ENCODE measurements at places on chromosomes 3 and 15.

GRCh38 chr3:191721390-191721861, 260.5 kb downstream of the PYDC2 start:
- DNase-seq, result no peak

DNA sequence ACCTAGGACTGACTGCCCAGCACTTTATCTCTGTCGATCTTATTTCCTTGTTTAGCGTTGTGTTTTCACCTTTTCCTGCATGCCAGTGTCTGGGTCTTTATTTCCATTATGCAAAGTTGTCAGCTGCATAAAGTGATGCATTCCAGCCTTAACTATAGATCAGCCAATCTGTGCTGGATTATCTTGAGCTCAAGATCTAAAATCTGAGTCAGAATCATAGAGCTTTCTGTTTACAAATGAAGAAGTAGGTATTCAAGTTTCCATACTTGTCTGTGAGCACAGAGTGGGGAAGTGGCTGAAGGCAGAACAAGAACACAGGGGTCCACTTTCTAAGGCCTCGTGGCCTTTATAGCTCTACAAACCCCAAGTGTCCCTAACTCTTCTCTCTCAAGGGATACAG, 82.4 kb upstream of the PLCL2 start:
- DNase-seq, result no peak

DNA sequence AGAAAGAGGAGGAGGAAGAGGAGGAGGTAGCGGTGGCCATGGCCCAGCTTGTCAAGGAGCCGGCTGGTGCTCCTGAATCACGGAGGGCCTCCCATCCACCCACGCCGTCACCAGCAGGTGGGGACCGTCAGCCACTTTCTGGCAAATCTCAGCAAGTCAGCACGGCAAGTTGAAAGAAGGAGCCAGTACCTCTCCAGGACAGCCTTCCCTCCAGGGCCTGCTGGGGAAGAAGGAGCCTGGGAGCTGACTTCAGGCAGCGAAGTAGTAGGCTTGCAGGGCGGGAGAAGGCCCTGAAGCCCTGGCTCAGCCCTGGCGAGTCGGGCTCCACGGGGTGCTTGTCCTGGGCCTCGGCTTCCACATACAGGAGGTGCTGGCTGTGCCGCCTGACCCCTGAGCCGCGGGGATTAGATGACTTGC, 99.2 kb upstream of the TRPM1 start:
- DNase-seq, result no peak

GRCh38 chr15:44710236-44711095, 657 bp downstream of the PATL2 start:
- no peak for DNase-seq

GRCh38 chr3:40645883-40646282, 121.1 kb downstream of the ZNF621 start:
- DNase-seq, result no peak

DNA sequence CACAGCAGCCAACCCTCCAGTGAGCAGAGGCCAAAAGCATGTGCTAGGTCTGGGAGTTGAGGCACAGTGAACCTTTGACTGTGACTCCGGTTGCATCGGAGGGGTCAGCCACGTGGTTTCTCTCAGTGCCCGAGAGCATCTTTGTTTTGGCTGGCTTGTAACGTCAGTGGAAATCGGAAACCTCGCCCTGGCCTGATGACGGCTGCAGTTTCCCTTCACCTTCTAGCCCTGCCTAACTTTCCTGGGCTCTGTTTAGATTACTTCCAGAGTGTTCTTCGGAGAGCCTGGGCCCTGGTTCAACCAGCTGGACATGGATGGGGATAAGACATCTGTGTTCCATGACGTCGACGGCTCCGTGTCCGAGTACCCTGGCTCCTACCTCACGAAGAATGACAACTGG, 56.6 kb downstream of the MESD start:
- no peak for DNase-seq

DNA sequence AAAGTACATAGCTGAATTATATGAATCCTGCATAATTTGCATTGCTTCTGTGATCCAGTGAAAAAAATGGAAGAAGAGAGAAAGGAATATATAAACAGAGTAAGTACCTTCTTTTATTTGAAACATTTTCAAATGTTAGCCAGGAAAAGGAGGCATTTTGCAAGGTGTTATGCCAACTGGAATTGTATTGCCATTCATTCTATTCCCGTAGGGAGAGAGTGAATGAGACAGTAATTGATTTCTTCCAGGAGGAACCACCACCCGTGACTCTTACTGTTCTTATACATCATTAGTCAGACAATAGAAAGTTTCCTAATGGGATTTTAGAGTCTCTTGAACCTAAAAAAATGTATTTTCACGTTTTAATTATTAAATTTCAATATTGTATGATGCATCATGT, 324.1 kb upstream of the ALCAM start:
- no peak for DNase-seq

GRCh38 chr15:76286271-76286879, 24.9 kb downstream of the ETFA start:
- DNase-seq, result no peak

DNA sequence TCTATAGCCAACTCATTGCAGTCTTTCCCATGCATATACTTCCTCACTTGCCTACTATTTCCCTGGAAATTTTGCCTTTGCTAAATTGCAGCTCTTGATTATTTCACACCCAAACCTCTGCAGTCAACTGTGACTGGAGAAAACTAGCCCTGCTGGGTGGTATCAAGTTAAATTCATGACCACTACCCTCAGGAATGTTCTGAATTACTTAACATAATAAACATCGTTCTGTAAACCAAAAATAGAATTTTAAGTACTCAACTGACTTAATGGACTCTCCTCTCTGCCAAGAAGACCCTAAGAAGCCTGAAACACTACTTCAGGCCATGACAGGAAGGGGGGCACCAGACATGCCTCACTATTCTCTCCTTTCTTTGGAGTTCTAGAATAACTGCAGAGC, 1278.0 kb upstream of the GBE1 start:
- DNase-seq, result no peak

Data from activated naive CD4-positive, alpha-beta T cell (primary cell).